HCT116 (cell line): ENCODE measurements at places on chromosomes 2 and 18. TPM values are rescaled to one million over a fixed set of nuclear protein-coding genes. Genes with fewer than 3 reads are reported as not detected.

UPP2 gene
- total RNA-seq = not detected

- no peak for DNase-seq
Measured at GRCh38 chr2:105610576-105611332, 134.0 kb upstream of the NCK2 start.

GTF2A1L gene
- 0.22 TPM for total RNA-seq

TMEM247 gene
- not detected for total RNA-seq

FTCDNL1 gene
- 2.6 TPM for total RNA-seq

DNA sequence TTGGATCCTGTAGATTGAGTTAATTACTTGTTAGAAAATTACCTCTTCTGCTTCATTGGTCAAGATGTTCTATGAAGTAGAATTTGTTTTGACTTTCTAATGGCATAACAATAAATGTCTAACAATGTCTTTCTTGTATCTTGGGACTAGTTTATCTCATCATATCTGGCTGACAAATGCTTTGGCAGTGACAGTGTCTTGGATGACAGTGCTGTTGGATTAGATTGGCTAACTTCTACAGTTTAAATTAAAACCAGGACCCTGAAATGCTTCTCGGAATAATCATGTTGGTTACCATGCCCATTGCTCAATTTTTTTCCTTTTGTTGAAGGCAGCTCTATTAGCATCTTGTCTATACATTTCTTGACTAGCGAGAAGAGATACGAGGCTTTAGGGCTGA is 176.9 kb downstream of the PARD3B start:
- DNase-seq = no peak

ADAM17 gene
- total RNA-seq = 39.2 TPM

GRCh38 chr18:45845410-45845809 is 19.9 kb downstream of the SIGLEC15 start:
- DNase-seq = no peak

OSR1 gene
- 2.6 TPM for total RNA-seq

- no peak for DNase-seq
Measured at GRCh38 chr2:63163161-63163820, 112.7 kb downstream of the OTX1 start.

DNA sequence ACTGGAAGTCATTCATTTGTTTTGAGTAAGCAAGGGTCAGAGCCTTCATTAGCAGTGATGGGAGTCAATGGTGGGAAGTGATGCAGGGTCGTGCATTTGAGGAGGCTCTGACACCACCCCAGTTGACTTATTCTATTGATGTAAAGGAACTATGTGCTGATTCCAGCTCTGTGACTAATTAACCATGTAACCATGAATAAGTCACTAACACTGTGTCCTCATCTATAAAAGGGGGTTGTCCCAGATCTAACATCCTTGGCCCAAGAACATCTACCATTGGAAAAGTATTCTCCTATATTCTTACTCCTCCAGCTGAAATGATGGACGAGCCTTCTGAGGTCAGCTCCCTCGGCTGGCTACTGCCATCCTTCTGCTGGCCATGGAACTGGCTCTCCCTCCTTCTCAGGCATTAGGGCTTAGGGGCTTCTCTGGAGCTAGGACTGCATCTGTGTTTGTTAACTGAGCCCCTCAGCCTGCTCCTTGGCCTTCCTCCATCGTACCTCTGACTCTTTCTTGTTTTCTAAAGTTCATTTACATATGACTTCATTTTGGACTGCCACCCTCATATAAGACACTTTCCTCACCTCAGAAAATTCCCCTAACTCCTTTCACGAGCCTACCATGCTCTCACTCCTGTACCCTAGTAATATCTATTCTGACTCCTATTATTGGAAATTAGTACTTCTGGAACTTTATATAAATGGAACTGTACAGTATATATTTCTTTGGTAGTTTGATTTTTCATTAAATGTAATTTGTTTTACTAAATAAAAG is 115.5 kb downstream of the KCTD1 start:
- no peak for DNase-seq

GRCh38 chr2:54456612-54457322 is 640 bp downstream of the SPTBN1 start:
- DNase-seq = no peak

UGT1A8 gene
- not detected for total RNA-seq

DNA sequence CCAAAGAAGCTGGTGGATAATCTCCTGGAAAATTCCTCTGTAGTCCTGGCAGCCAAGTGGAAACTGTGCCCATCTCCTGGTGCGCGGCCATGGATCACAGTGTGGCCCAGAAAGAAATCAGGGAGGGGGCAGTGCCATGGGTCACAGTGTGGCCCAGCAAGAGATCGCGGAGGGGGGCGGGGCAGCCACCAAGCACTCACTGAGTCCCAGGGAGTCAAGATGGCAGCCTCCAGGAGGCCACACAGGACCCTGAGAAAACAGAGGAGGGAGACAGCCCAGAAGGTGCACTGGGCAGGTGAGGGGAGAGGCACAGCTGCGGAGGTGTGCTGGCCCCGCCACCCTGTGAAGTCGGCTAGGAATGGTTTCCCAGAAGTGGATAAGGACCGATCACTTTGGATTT is 8.1 kb upstream of the ATP6V1B1 start:
- DNase-seq = no peak

- no peak for DNase-seq
Measured at GRCh38 chr2:128413718-128414341, 95.2 kb upstream of the HS6ST1 start.

DNA sequence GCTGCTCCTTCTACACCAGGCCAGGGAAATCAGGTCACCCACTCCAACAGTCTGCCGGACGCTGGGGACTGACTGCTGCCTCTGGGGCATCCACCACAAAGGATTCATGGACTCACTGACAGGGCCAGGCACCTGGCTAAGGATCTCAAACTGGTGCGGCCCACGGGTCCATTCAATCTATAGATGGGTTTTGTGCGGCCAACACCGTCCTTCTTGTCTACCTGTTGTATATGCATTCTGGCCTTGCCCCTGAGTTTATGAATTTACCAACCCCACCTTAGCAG is 10.9 kb upstream of the SLC20A1 start:
- no peak for DNase-seq

GRCh38 chr2:237214030-237214675 is 128.5 kb downstream of the COPS8 start:
- DNase-seq = no peak

DNA sequence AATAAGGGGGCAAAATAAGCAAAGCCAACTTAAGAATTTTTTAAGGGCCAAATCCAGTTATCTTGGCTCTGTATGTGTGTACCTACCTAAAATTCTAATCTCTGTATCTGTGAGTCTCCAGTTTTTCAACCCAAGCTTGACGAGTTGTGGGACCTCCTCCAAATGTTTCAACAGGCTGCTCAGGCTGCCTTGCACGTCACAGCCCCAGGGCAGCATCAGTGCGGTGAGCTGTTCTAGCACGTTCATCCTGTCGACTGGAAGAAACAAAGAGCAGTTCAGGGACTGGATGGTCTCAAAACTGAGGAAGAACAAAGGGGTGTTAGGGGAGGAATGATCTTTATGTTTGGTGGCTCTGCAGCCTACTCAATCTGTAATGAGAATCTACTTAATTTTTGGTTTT is 29.4 kb downstream of the NLRC4 start:
- no peak for DNase-seq

WDR43 gene
- total RNA-seq = 119 TPM

LRRTM1 gene
- not detected for total RNA-seq

CHRND gene
- total RNA-seq = not detected

DNA sequence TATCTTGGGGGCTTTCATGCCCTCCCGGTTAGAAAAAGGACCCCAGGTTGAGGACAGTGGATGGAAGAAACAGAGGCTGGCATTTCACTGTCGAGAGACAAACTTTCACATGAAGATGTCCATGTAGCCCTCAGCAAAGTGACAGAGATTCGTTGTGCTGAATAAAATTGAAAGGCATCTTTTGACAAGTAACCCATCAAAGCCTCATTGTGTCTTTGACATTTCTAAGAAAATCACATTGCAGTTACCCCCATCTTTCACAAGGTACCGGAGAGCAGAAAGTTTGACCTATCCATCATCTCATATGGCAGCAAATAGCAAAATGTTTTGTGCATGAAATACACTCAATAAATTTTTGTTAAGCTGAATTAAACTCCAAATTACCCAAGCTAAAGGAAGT is 2.0 kb upstream of the MBP start:
- no peak for DNase-seq

GRCh38 chr2:177599956-177600355 is 207.4 kb downstream of the AGPS start:
- DNase-seq = no peak

CNDP1 gene
- total RNA-seq = not detected

DNA sequence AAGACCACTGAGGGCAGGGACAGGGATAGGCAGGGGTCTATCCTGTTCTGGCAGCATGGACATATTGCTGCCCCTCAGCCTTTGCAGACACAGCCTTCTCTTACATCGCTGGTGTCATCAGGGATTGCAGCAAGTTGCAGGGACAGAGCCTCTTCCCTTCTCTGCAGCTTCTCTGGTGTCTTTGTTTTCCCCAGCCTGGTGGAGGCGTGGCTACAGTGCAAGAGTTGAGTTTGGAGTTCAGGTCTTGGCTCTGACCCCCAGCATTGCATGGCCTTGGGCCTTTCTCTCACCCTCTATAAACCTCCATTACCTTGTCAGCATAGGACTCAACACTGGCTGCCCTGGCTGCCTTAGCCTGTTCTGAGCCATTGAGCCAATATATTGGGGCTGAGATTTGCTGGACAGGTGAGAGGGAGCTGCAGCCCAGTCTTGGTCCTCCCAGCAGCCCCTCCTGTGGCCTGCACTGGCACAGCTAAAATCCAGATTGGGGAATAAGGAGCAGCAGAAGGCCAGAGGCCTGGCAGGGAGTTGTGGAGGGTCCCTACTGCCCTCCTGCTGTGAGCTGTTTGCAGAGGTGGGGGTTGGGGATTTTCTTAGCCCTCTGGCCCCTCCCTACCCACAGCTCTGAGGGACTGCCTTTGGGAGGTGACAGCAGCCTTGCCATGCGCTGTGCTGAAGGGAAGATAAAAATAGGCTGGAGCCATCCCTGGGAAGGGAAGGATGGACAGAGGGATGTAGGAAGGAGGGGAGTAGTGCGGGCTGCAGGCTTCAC is 22.8 kb downstream of the EHD3 start:
- DNase-seq = no peak

ICOS gene
- total RNA-seq = not detected

DNA sequence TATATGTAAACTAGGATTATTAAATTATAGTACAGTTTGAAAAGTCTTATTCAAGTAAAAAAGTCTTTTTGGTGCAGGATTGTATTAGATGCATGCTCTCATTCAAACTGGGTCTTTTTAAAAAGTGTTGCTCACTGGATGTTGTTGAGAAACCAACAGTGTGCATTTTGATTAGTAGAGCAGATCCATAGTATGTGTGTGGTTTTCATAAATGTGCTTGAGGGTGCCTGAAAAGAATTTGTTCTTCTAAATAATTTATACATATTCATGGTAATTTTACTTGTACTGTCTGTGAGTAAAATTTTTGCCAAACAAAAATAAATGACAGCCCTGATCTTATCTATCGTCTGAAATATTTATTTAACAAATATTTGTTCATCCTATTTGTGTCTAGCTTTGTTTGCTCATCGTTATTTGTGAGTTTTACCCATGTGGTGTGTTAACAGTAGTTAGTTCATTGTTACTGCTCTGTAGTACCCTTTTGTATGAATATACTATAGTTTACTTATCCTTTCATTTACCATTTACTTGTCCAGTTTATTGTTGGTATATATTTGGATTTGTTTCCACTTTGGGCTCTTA is 50.4 kb downstream of the PTPN4 start:
- no peak for DNase-seq

DNA sequence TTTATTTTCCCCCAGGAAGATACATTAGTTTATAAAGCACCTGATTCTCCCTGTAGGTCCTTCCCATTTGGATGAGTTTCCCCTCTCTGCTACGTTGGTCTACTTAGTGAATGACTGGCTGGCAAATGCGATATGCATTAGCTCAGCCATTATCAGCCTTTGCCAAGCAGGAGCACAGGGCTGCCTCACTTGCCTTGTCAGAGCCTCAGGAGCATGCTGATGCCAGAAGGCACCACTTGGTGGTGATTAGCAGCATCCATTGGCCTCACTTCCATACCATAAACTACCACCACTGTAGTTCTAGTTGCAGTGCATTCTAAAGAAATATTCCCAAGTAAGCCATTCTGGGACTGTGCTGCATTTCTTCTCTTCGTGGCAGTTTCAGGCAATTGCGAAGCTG is 442.8 kb upstream of the CHST9 start:
- DNase-seq = no peak

DNA sequence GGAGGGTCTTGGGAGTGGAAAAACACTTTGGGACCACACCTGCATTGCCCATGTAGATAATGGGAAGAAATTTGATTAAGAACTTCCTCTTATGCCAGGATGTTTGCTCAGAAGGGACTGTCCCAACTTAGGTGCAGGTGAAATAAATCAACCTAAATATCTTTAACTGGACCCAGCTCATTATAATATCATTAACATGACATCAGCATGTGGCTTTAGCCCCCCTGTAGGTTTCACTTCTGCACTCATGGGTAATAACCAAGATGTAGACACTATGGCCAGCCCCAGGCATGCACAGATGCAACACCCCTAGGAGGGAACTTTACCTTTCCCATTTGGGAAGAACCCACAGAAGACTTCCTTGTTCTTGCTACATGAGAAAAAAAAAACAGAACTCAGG is 227.4 kb upstream of the ZNF804A start:
- DNase-seq = no peak

DNA sequence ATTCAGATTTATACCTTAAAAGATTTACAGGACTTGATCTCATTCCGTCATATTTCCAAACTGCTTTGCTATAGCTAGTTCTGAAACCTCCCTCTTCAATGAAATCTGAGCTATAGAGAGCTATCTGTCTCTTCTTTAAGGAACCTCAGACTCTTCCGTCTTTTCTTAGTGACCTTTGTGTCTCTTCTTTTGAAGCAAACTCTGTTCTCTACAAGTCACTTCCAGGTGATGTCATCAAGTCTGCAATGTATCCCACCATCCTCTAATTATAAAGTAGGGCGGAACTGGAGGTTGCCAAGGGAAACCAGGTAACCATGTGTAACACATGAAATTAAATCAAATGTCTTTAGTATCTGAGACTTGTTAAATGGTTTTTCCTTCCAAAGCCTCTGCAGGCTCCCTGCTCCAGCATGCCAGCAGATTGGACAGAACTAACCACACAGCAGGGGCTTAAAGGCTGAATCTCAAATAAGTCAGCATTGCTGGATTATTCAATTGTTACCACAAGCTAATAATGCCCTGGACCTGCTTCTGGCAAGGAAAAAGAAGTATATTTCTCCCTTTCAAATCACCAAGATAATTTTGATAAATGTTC is 41.2 kb upstream of the PEX13 start:
- DNase-seq = no peak
